ENCODE measurements at places on chromosomes 7 and 10.

GRCh38 chr10:110207011-110207804 lies at the start of gene MXI1:
TSS of gene MXI1 (plus strand) at chr10:110207605. CDS start at chr10:110207809, 204 bp downstream.
- peak; percentile 66 for DNase-seq

GRCh38 chr10:5447611-5448071 lies 35.3 kb downstream of the NET1 start:
- DNase-seq = no peak

DNA sequence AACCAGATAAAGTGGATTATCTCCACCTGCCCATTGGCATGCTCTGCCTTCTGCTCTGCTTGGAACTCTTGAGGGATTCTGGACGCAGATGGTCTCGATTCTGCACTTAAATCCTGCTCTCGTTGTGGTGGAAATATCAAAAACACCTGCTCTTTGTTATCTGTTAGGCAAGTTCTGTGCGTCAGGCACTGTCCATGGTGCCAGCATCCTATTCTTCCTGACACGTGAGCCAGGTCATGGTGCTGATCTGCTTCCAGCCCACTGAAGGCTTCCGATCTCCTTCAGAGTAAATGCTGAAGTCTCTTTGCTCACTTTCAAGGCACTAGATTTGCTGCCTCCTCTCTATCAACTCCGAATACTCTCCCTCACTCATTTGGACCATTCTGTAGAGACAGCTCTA lies 505.6 kb downstream of the HTR7 start:
- no peak for DNase-seq

DNA sequence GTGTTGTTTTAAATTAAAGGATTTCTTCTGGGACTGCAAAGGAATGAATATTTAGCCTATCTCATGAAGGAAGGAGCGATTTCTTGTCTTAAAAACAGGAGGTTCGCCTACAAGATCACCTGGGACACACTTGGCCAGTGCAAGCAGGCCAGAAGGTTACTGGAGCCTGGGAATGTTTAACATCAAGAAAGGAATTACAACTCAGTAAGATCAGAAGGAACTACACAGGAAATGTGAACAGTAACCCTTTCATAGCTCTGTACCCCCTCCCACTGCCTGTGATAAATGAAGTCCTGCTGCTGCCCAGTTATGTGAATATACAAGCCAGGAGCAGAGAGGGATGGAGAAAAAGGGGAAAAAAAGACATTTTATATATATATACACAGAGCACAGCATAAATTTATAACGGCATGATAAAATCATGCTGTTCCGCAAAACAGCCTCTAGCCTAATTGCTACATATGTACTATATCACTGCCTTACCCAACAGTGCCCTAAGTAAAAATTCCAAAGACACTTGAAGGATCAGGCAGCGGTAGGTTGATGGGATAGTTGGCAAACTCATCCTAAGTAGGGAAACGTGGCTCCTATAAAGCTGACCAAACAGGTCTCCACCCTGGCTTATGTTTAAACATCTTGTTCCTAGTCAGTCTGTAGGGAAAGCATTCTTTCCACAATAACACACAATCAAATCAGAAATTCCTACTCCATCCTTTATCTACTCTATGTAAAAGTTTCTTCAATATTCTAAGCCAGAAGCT lies 63.8 kb downstream of the ZNF438 start:
- DNase-seq = peak; percentile 11

DNA sequence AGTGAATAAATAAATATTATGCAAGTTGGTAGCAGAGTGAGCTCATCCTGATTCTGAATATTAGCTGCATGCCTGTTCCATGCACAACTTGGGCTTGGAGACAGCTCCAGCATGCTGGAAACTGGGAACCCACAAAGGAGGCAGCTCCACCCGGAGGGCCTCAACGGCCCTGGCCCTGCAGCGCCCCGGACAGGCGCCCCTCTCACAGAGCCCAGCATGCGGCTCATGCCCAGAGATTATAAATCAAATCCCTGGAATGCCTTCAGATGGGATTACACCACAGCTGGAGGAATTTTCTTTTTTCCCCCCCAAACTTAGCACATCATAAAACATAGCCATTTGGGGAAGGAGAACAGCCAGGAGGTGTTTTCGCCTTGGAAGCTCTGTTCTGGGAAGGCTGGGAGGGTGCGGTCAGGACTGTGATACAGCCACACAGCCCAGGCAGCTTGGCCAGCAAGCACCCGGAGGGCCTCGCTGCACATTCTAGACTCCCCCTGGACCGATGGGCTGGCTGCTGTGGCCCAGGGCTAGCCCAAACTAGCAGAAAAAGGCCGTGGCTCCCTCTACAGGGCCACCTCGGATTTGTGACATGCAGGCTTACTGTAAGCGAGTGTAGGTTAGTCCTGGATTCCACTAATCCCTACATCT lies 102.4 kb downstream of the PTPN20 start:
- no peak for DNase-seq

GRCh38 chr10:95661818-95662217 lies 5.3 kb upstream of the ALDH18A1 start:
- DNase-seq = no peak
